ENCODE measurements at places on chromosomes 13 and 19.

GRCh38 chr13:27961227-27962085 is 7.7 kb downstream of the CDX2 start:
- no peak for DNase-seq

DNA sequence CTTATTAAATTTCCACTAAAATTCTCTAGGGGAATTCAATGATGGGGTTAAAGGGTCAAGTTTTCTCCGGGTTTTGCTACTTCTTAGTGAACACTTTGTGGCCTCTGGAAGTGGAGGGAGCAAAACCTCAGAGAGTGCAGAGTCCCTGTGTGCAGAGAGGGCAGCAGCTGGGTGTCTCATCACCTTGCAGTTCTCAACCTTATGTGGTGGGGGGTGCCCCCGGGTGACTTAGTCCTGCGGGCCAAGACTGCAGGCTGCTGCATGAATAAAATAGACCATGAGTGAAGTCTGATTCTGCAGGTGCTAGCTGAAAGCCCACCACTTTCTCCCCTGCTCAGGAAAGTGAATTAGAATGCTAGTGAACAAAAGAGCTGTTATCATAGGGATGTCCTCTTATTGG is 191.6 kb downstream of the DLEU7 start:
- no peak for DNase-seq

DNA sequence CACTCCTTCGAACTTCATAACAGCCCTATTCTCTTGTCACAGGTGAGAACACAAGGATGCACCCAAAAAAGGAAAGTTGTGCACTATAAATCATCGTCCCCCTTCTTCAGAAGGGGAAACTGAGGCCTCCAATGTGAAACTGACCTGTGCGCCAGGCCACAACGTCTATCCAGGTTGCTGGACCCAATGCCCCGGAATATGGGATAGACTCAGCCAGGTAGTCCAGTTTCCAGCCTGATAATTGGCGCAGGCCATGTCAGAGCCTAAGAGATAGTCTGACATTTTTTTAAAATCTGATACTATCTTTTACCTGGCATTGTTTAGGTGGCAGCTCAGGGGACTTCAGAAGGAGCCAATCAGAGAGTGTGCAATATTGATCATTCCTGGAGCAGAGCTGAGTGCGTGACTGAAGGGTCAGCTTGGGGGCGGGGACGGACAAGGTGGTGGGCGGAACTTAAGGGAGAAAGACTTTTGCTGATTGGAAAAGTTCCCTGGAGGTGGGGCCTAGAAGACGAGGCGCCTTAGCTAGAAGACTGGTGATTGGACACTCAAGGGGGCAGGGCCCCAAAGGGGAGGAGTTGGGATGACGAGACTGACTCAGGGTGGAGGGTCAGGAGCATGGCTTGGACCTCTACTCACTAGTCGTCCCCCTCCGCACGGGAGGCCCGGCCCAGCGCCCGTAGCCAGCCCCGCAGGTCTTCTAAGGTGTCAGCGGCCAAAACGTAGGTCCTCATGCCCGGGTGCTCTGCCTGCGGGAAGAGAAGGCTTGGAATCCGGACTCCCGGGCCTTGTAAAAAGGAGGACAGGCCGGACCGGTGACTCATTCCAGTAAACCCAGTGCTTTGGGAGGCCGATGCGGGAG is 8.5 kb downstream of the PLEKHA4 start:
- DNase-seq: no peak

DNA sequence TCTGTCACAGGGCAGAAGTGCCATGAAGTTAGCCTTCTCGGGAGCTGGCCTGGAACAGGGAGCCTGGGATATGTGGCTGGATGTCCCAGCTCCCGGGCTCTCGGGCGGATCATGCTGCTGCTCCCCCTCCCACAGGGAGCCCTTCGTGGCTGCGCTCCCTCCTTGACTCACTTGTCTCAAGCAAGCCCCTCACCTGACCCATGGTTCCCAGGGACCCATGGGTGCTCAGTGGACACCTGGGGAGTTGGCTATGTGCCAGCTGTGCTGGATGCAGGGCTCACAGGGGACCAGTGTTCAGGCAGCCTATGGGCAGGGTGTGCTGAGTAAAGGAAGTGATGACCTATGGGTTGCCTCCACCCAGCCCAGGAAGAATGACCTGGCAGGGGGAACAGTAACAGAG is 213.1 kb upstream of the SGCG start:
- DNase-seq: no peak

DNA sequence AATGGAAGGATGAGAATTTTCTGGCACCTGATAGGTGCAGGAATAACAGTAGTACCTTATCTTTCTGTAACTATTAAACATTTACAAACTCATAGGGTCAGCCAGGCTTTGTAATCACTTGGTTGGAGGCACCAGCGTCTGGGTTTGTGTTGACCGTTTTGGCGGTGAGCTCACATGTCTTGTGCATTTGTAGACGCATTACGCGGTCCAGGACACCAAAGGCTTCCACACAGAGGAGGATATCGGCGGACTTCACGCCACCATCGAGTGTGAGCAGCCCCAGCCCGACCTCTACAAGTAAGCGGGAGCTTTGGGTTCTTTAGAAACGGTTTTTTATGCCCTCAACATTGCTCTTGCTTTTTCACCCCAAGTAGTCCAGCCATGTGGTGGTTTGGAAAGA is 129.3 kb downstream of the ATP11A start:
- DNase-seq: no peak

DNA sequence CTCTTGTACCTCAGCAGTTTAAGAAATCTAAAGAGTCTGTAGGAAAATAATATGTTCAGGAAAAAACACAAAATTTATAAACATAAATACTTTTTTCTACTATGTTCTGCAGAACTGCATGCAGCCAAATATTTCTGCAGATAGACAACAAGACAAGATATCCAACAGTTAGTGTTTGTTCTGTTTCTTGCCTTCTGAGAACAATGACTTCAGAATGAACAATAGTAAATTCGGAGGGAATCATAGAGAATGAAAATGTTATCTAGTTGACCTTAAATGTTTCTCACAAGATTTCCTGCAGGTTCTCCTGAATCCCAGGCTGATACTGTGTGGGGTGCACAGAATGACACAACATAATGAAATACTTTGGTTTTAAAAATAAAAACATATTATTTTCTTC is 180.4 kb downstream of the PCDH9 start:
- DNase-seq: no peak

- DNase-seq: no peak
Observed at GRCh38 chr19:54630782-54631181, 498 bp downstream of the LILRB1 start.

GRCh38 chr19:46608178-46608577 is 7.0 kb downstream of the CALM3 start:
- no peak for DNase-seq
